ENCODE measurements at places on chromosomes 13 and 19. TPM values are rescaled to one million over a fixed set of nuclear protein-coding genes. Genes with fewer than 3 reads are reported as not detected.

Gene COG6
- 63.6 TPM for total RNA-seq

Gene HCST
- total RNA-seq: not detected

GRCh38 chr13:20119960-20120359 lies 40.9 kb downstream of the GJA3 start:
- H3K27me3 ChIP-seq: no peaks in the 10 kb centered on the region
- no peak overlapping the region for H3K4me3 ChIP-seq
- no peak for DNase-seq
- H3K36me3 ChIP-seq: no peaks in the 10 kb centered on the region
- H3K27ac ChIP-seq: peak overlapping the region; percentile 88
- peaks cover 19% of the 10 kb centered on the region for H3K4me1 ChIP-seq

GRCh38 chr19:17616961-17617806 lies 61.7 kb downstream of the COLGALT1 start:
- H3K4me3 ChIP-seq: peak overlapping the region; percentile 24
- H3K27ac ChIP-seq: no peak overlapping the region
- peak; percentile 79 for DNase-seq
- no peaks in the 10 kb centered on the region for H3K4me1 ChIP-seq
- no peaks in the 10 kb centered on the region for H3K27me3 ChIP-seq

DNA sequence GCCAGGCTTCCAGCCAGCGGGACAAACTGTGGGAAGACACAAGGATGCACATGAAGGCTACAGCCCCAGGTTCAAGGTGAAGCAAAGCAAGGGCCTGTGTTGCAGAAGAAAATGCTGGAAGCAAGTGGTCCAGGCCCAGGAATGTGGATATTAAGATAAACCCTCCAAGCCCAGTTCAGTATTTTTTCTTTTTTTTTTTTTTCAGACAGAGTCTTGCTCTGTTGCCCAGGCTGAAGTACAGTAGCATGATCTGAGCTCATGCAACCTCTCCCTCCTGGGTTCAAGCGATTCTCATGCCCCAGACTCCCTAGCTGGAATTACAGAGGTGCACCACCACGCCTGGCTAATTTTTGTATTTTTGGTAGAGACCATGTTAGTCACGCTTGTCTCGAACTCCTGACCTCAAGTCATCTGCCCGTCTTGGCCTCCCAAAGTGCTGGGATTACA lies 4.4 kb downstream of the PRDX2 start:
- H3K27ac ChIP-seq: no peak overlapping the region
- H3K4me1 ChIP-seq: peaks cover 9% of the 10 kb centered on the region
- no peaks in the 10 kb centered on the region for H3K36me3 ChIP-seq
- no peak for DNase-seq
- no peaks in the 10 kb centered on the region for H3K27me3 ChIP-seq

DNA sequence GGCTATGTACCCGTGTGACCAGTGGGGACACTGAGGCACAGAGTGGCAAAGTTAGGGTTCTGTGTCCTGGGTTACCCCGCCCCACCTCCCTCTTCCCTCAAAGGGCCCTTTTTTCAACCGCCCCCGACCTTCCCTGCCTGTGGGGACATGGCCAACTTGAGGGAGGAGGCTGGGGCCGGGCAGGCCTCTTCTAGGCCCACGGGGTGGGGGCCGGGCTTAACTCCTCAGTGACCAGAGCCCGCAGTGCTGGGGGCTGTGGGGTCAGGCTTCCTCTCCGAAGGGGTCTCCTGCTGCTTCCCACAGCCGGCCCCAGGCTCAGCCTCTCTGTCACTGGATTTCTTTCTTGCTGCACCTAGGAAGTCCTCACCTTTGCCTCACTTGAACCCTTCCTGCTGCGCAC lies 23.9 kb downstream of the PIAS4 start:
- no peak overlapping the region for H3K4me3 ChIP-seq
- DNase-seq: no peak
- H3K4me1 ChIP-seq: no peaks in the 10 kb centered on the region
- no peaks in the 10 kb centered on the region for H3K27me3 ChIP-seq

GRCh38 chr19:1265615-1266128 lies 3.5 kb upstream of the CIRBP start:
- H3K4me3 ChIP-seq: peak overlapping the region; percentile 58
- no peaks in the 10 kb centered on the region for H3K36me3 ChIP-seq
- DNase-seq: peak; percentile 59

All from Caco-2 (cell line).